ENCODE measurements at places on chromosomes 1 and 21.
A peak's percentile ranks its signal among the peaks of the same experiment; 100 is the strongest.

DNA sequence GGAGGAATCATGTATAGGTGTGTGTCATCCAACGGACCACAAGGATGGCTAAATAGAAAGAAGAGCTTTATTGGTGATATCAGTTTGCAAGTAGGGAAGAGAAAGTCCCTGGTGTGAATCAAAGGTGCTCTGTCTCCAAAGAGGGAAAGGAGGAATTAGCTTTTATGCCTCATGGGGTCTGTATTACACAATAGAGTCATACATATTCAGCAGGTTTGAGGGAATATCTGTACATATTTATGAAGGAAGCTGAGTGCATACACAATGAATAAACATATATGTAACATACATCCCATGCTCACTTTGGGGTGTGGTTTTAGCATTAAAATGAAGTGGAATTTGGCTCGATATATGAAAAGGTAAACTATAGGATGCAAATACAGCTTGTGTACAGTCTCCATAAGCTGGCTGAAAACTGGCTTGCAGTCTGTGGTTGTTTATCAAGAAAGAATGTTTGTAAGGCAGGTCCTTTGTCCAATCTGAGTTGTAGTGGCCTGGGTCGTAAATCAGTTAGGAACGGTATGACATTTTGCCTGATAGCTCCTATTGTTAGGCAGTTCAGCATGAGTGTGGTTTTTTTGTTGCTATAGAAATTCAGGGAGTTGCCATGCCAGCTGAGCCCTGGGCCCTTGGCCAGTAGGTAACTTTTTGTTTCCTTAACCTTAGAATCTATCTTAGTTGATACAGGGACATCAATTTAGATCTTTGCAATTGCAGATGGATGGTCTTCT is 198.0 kb upstream of the ZP4 start:
- DNase-seq, result no peak

DNA sequence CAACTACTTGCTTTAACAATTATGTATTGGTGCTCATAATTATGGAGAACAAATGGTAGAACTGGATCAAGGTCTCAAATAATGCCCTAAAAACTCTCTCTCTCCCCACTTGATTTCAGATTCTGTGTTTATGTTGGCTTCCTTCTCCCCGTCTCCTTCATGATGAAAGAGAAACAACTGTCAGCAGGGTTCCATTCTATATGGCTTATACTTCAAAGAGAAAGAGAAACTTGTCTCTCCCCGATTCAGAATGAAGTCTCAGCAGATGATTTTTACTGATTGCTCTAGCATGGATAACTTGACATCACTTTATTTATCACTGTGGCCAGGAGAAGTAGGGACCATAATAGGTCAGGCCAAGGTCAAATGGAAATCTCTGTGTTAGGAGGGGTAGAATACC is 575.6 kb downstream of the AGBL4 start:
- no peak for DNase-seq

- no peak for DNase-seq
Measured at GRCh38 chr1:204420039-204421004, 8.7 kb upstream of the PPP1R15B start.

GRCh38 chr1:223707256-223708000 is 4.9 kb upstream of the CAPN2 start:
- no peak for DNase-seq

- peak; percentile 58 for DNase-seq
Measured at GRCh38 chr1:167627865-167628641, 2.0 kb upstream of the RCSD1 start.

- no peak for DNase-seq
Measured at GRCh38 chr1:22222723-22223122, 79.8 kb upstream of the WNT4 start.

DNA sequence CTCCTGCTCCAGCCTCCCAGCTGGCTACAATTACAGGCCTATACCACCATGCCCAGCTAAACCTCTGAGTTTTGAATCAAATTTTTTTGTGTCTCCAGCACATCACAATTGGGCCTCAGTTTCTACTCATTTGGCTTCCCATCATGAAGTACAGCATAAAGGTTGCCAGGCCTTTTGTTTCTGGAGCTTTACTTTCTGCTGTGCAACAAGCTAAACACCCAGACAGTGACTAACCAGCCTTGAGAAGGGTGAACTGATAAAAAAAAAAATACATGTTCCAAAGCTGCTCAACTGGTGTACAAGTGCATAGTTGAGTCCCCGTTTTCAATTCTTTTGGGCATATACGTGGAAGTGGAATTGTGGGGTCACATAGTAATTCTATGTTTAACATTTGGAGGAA is 25.1 kb downstream of the TIAM1 start:
- DNase-seq, result no peak

GRCh38 chr1:67214420-67215174 is 48.3 kb downstream of the IL23R start:
- no peak for DNase-seq
